ENCODE measurements at places on chromosomes 11 and 22. TPM values are rescaled to one million over a fixed set of nuclear protein-coding genes. Genes with fewer than 3 reads are reported as not detected.

The LDLRAD3 gene
- 3.5 TPM for total RNA-seq

The SCGB1D2 gene
- not detected for total RNA-seq

The ST14 gene
- 2.8 TPM for total RNA-seq

The NCR3LG1 gene
- total RNA-seq = 2.9 TPM

The TYR gene
- total RNA-seq = not detected

The DBX1 gene
- not detected for total RNA-seq

The KDM4E gene
- total RNA-seq = not detected

The TEX54 gene
- not detected for total RNA-seq

The PATE4 gene
- not detected for total RNA-seq

The CCDC90B gene
- total RNA-seq = 27.7 TPM
